ENCODE measurements at places on chromosomes 5 and 9.

DNA sequence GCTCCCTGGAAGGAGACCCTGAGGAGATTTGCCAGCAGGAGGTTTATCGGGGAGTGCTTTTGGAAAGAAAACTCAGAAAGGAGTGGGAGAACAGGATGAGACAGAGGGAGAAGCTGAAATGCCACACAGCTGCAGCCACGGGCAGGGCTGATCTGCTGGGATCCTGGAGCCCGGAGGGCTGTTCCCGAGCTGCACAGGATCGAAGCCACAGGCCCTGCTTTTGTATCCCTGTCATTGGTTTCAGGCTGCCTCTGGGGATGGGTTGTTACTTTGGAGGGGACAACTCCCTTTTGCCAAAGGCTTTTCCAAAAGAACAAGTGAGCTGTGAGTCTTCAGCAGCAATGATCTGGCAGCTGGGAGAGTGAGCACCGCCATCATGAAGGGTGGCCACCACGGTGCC lies 152.5 kb upstream of the PTCH1 start:
- no peak for DNase-seq

DNA sequence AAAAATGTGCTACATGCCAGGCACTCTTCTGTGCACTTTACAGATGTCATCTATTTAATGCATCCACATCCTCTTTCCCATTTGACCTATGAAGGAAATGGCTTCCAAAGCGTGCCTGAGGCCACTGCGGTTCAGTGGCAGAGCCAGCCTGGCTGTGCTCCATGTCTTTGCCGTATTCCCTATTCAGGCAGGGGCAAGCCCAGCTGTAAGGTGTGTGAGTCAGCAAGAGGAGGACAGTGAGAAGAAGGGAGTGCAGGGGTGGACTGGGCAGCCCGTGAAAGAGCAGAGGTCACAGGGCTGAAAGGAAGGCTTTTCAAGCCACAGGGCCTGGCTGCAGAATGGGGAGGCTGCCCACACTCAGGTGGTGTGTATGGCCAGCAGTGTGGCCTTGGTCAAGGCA lies 91.7 kb downstream of the HRH2 start:
- no peak for DNase-seq

- DNase-seq: peak; percentile 87
Measured at GRCh38 chr9:137605121-137606004, at the start of gene ARRDC1. Gene ARRDC1, plus strand, starts transcription at chr9:137605686. Its CDS starts 32 bp downstream, at chr9:137605718.

GRCh38 chr5:101012880-101013279 lies 109.8 kb upstream of the ST8SIA4 start:
- no peak for DNase-seq

GRCh38 chr9:106622164-106622487 lies 240.8 kb upstream of the ZNF462 start:
- DNase-seq: no peak
